Activated CD4-positive, alpha-beta T cell treated with anti-CD3 and anti-CD28 coated beads, Interleukin-2, Interleukin-6, amounts not matched to agents 100 ng/mL and 50 ng/mL, durations not matched to agents 16 hours and 8 hours (primary cell): ENCODE measurements at places on chromosomes 7 and 10.

- DNase-seq = no peak
These were observed 69.3 kb downstream of the MYOF start for GRCh38 chr10:93412801-93413200.

DNA sequence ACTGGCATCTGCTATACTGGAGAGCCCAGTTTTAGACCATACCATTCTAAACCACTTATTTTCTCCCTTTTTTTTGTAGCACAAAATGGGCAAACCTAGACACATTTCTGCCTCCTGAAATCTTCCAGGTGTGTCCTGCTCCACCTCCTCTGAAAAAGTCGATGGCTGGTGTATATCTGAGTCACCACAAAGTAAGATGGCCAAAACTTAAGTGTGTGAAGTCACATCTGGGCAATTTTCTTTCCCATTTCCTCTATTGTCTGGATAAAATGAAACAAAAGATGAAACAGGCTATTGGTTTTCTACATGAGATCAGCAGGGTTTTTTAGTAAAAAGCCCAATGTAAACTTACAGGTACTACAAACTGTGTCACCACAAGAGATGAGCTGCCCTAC lies 65.5 kb downstream of the OSBPL3 start:
- no peak for DNase-seq

DNA sequence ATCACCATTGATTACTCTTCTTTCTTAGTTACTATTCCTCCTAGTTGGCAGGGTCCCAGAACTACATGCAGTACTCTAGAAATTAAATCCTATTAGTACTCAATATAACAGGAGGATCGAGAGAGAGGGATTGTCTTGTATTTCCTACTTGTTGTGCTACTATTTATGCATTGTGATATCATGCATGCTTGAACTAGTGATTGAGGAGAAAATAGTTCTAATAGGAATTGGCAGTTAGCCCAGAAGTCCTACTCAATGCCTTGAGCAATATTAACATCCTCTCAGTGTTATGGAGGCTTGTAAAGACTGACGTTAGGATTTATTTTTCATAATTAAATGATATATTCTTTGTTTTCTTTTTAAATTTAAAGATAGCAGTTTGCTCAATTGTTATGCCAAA lies 67.4 kb downstream of the FOXP2 start:
- DNase-seq = no peak

DNA sequence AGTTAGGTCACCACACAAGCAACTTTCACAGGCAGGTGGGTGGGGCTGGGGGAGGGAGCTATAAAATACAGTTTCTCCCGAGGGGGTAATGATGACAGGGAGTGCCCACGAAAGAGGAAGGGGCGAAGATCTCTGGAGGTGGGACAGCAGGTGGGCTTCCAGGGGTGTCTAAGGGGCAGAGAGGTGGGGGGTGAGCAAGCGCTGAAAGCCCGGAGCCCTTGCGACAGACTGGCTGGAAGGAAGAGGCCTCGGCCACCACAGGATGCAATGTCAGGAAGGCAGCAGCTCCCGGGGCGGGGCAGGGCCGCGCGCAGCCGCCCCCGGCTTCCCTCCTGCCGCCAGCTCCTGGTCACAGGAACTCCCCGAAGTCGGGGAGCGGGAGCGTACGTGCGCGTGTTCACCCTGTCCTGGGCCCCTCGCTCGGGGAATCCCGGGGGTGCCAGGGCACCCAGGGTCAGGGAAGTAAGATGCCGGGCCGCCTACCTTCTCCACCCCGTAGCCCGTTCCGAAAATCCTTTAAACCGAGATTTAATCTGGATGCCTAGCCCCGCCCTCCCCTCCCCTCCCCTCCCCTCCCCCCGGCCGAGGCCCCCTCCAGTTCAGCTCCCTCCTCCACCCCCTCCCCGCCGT lies 105.2 kb upstream of the PPIF start:
- peak; percentile 81 for DNase-seq

GRCh38 chr10:86314616-86315548 lies 51.7 kb downstream of the GRID1 start:
- no peak for DNase-seq

DNA sequence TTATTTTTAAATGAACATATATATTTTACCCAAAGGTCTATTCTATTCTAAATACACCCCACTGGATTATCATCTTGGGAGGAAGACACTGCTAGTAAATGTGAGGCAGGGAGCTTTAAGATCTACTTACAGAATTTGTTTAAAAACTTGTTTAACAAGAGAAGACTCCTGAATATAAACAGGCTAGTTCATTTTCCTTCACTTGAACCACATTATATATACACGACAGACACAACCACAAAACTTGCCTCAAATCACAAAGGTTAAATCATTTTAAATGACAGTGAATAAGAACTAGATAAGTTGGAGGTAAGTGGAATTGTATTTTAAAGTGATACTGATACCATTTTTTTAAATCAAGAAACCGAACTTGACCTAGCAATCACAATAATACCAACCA lies 109.2 kb downstream of the ATE1 start:
- DNase-seq = peak; percentile 9

GRCh38 chr7:10685040-10685439 lies 288.6 kb upstream of the PHF14 start:
- DNase-seq = no peak

DNA sequence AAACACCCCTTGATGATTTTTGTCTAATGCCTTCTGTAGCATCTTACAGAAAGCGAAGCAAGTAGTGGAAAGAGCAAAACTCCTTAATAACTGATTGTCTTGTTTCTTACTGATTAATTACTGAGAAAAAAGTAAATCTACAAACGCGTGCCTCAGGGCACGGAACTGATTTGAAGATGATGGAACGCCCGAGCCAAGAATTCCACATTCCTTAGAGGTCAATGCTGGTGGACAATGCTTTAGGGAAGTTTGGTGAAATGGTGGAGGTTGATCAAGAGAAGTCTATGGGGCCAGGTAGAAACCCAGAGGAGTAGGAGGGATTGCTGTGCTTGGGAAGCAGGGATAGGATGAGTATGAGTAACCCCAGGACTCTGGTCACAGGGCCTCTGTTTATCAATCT lies 5.0 kb upstream of the SORBS1 start:
- no peak for DNase-seq

- no peak for DNase-seq
These were observed 82.8 kb upstream of the VIPR2 start for GRCh38 chr7:159227433-159227832.
